NCI-H510A treated with DMSO at 0.1 percent for 48 hours (cell line): ENCODE measurements at places on chromosomes 12 and 14.
A peak's percentile ranks its signal among the peaks of the same experiment; 100 is the strongest.

- DNase-seq: no peak
These were observed 128.4 kb downstream of the METTL25 start for GRCh38 chr12:82486524-82487235.

DNA sequence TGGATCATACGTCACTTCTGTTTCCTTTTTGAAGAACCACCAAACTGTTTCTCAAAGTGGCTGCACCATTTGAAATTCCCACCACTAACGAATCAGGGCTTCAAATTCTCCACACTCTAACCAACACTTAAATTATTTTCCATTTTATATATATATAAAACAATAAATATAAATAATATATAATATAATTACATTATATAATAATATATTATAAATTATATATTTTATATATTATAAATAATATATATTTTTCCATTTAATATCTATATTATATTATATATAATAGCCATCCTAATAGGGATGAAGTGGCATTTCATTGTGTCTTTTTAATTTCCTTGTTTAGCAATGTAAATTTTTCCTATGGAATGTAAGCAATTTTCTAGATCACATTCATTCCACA, 24.6 kb upstream of the CIT start:
- DNase-seq: no peak

DNA sequence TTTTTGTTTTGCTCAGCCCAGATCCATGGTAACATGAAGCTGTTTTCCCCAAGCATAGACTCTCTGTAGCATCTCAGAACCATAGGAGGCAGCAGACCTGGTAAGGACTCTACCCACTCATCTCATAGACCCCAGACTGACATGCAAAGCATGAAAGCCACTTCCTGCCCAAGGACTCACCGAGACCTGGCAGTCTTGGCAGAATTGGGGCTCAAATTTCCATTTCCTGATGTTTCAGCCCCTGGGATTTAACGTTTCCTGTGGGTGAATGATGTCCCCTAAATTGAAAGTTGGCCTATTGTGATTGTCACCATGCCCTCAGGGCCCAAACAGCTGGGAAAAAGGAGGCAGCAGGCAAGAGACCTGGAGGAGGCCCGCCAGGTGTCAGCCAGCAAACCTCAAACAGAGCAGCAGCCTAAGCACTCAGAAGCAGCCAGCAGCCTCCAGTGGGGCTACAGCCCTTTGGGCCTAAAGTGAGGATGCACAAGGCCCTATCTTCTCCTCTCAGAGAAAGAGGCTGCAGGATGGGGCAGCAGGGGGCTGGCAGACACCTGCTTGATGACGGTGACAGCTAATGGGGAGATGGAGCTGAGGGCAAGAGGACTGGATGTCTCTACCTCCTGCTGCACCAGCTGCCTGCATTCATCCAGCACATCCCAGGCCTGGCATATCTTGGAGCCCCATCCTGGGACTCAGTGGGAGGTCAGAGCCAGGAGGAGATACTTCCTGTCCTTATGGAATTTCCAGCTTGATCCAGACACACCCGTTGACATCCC, 8.5 kb downstream of the KRT85 start:
- DNase-seq: no peak

- no peak for DNase-seq
These were observed 31.1 kb upstream of the DUSP6 start for GRCh38 chr12:89383235-89384049.

GRCh38 chr12:12715128-12715458, 2.1 kb upstream of the CDKN1B start:
- no peak for DNase-seq

DNA sequence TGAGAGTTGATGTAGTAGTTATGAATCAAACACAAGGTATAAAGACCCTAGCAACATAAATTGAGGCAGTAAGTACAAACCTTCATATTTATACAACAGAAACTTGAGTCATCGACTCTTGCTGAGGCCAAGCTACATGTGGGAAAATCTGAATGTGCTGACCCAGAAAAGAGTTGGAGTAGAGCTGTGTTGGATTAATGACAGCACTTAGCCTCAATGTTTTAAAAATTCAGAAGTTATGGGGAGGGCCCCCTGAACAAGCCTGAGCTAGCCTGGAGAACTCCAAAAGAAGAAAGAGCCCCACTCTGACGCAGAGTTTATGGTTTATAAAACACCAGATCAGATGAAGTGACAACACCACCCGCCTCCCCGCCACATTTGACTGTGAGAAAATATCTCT, 100.0 kb downstream of the DUSP6 start:
- no peak for DNase-seq

DNA sequence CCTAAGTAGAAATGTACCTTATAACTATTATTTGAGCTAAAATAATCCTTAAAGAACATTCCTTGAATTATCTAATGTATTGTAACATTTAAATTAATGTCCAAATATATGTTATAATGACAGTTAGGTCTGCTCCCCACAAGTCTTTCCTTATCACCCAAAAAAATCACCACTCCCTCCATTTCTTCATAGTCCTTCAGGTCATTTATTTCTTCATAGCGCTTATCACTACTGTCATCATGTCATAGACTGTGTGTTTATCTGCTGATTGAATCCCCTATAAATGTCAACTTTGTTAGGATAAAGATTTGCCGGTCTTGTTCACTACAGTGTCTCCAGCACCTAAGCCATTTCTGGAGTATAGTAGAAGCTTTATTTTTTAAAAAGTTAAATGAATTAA, 12.0 kb downstream of the LUM start:
- no peak for DNase-seq

DNA sequence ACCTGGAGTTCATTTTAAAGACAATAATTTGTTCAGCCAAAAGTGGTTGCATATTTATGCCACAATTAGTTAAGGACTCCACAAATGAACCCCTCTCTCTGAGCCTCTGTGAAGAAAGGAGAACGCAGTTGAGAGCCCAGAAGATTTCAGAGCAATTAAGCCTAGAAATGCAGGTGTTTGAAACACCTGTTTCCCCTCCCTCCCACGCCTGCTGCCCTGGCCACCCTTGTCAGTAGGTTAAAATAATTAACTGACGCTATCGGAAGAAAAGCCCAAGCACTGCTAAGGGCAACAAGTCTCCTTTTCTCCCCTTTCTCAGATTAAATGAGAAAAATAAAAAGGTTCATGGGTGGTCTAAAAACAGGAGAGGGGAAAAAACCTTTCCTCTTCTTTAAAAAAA, 99.2 kb downstream of the PPM1A start:
- DNase-seq: peak; percentile 64

- no peak for DNase-seq
These were observed 780 bp downstream of the TBC1D15 start for GRCh38 chr12:71840231-71840847.

DNA sequence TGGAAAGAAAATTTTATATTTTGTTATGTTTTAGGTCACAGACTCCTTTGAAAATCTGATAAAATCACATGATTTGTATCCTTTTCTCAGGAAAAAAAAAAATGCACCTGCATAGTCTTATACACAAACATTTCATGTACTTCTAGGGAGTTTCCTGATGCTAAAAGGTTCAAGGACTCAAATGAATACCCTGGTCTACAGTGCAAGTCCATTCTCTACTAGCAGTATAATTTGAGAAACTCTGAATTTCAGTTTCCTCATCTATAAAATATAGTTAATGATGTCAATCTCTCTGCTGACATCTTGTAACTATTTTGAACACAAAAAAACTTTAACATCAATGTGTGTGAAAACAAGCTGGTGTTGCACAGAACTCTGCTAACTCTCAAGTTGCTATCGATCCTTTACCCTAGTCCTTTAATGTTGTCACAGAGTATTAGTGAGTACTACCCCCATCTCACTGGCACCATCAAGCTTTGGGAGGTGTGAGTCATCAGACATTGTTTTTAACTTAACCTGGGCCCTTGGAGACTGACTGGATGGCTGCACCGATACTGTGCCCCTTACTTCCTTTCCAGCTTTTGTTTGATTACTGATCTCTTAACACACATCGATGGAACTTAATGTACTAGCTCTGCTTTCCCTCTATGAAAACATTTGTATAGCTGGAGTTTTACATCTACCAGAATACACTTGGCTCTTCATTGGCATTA, 251.9 kb upstream of the SOX5 start:
- DNase-seq: no peak

- no peak for DNase-seq
These were observed 20.5 kb downstream of the SLC38A2 start for GRCh38 chr12:46351886-46352650.

- DNase-seq: no peak
These were observed 245.0 kb downstream of the CHST11 start for GRCh38 chr12:104701756-104702155.

- DNase-seq: no peak
These were observed 16.3 kb upstream of the SINHCAF start for GRCh38 chr12:31342286-31342685.

DNA sequence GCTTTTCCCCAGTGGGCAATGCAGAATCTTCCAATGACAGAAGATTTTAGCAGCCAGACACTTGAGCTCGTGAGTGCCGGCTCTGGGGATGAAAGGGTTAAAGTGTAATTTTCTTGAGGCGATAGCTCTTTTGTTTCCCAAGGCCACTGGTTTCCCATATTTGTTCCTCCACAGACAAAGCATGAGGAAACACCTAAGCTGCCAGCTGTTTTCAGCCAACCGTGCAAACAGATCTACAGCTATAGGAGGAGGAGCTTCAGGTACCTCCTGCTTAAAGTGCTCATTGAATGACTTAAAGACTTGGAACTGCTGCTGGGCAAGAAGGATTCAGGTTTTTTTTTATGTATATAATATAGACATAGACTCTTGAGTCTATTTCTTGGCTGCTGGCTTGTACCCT, 1311.5 kb downstream of the TMEM121 start:
- peak; percentile 56 for DNase-seq

GRCh38 chr12:77619425-77619824, 211.3 kb upstream of the NAV3 start:
- no peak for DNase-seq
